ENCODE measurements at places on chromosomes 6 and 20.

- no peak for DNase-seq
These were observed 225.6 kb downstream of the LMBRD1 start for GRCh38 chr6:69571234-69571633.

DNA sequence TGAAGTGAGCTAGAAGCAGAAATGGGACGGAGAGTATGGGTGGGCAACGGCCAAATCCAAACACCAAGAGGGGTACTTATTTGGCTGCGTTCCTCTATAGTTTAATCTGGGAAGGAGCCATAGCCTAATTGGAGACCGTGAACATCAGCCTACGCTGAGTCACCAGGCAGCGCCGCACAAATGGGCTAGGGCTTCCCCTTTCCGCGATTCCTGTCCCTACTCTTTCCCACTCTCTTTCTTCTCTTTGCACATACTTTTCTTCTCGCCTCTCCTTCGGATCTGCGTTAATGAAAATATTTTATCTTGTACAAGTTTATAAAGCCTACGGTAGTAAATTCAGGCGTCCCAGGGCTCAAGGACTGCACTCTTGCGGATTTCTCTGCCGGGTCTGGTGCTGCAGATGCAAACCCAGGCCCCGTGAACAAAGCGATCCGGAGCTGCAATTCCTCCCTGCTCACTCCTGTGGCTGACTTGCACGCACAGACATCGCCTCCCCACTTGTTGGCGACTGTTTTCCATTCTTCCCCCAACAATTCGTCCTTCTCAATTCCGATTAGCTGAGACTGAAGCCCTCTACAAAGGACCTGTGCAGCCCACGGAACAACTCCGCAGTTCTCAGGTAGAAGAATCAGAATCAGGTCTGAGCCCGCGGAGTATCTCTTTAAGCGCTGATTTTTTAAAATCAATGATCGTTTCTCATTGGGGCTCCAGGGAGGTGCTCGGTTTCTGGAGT, 4.2 kb upstream of the TBX18 start:
- DNase-seq: no peak

- DNase-seq: no peak
These were observed 447.5 kb upstream of the HSF2 start for GRCh38 chr6:121951918-121952379.

- DNase-seq: no peak
These were observed 123.1 kb downstream of the KLHL32 start for GRCh38 chr6:97047473-97048201.

- no peak for DNase-seq
These were observed 71.5 kb downstream of the CRYBG1 start for GRCh38 chr6:106431972-106432371.

GRCh38 chr6:126926926-126927325, 191.5 kb upstream of the RSPO3 start:
- no peak for DNase-seq

GRCh38 chr6:72972579-72972978, 252.7 kb downstream of the KHDC1L start:
- no peak for DNase-seq

- no peak for DNase-seq
These were observed 330.8 kb upstream of the PREP start for GRCh38 chr6:105733556-105734162.

DNA sequence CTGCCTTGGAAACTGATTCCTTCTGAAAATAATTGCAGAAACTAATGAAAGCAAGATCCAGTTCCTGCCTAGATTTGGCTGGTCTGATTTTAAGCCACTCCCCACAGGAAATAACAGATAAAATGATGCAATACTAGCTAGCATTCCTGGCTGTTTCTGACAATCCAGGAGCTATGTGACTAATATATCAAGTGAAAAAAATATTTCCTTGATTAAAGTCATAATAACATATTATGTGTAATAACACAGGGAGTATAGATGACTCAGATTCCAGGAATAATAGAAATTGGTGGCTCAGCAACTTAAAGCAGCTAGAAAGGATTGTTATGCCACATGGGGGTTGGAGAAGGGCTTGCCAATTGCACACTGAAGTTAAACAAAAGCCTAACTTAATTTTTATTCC, 182.7 kb upstream of the SALL4 start:
- no peak for DNase-seq

DNA sequence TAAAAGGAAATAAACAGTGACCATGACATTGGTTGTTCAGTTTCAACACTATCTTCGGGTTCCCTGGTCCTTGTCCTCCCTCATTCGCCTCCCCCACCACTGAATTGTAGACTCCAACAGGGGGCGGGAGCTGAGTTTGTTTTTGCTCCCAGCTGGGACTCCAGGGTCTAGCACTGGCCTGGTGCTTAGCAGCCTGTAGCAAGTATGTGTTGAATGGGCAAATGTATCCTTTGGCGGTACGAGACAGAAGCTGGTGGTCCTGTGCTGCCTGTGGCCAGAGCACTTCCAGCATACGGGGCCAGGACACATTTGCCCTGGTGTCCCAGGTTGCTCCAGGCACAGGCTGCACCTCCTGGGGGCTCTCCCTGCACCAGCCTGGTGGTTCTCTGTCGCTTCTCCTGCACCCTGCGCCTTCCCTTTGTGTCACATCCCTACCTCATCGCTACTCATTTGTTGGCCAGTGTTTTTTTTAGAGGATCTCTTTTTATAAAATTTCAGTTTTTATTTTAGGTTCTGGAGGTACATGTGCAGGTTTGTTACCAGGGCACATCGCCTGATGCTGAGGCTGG, 40.1 kb downstream of the PHACTR3 start:
- DNase-seq: no peak

DNA sequence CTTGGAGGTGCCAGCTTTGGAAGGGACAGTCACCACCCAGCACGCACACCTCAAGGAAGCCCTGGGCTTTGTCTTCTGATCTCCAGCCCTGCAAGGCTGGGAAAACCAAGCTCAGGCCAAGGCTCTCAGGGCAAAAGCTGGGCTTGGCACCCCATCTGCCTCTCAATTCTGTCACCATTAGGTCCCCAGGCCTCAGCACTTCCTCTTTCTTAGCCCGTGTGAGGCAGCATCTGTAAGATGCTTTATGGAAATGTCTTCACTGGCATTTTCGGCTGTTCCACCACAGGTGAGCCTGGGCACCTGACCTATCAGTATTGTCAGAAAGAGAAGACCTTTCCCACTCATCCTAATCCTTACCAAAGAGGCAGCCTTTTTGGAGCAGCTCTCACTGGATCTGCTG, 24.6 kb downstream of the GMEB2 start:
- DNase-seq: no peak

DNA sequence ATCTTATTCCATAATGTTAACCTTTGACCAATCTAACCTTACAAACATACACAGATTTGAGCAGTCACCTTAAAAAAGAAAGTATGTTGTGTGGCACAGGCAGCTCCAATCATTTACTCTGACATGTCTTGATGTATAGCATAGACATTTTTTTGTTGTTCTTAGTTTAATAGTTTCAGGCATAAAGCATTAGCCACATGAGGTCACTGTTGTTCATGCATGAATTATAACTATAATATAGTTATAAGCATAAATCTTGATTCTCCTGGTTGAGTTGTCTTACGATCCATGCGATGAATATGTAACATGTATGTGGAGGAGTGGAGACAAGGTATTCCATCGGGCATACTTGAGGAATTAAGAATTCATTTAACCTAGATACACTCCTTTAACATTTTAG, 26.1 kb upstream of the NKAIN2 start:
- DNase-seq: no peak

DNA sequence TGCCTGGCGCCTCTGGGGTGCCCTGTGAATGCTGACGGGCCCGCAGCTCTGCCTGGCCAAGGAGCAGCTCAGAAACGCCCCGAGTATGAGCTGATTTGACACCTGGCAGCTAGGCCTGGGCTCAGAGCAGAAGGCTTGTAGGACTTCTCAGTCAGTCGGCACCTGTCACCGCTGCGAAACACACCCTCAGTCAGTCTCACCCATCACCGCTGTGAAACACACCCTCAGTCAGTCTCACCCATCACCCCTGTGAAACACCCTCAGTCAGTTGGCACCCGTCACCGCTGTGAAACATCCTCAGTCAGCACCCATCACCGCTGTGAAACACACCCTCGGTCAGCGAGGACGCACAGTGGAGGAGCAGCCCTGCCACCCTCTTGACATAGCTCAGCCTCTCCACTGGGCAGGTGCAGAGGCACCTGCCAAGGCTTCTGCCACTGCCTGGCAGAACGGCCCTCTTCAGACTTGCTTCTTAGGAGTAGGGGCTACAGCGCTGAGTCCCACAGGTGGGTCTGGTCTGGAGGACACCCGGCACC, 109.0 kb downstream of the PSMB1 start:
- no peak for DNase-seq

GRCh38 chr6:131372535-131372934, 200.5 kb upstream of the ARG1 start:
- no peak for DNase-seq

GRCh38 chr20:47295129-47295813, 61.2 kb downstream of the ZMYND8 start:
- no peak for DNase-seq

GRCh38 chr6:106614166-106614565, 15.1 kb downstream of the RTN4IP1 start:
- DNase-seq: no peak

All from stimulated activated CD4-positive, alpha-beta T cell treated with anti-CD3 and anti-CD28 coated beads, TNF-alpha, amount 100 ng/mL, for 48 hours (primary cell).